Type B pancreatic cell (in vitro differentiated cells): ENCODE measurements at places on chromosomes 1 and 21. TPM values are rescaled to one million over a fixed set of nuclear protein-coding genes. Genes with fewer than 3 reads are reported as not detected.

GRCh38 chr1:18926315-18927081 lies 24.1 kb upstream of the ALDH4A1 start:
- no peak for DNase-seq

- DNase-seq, result peak; percentile 67
Observed at GRCh38 chr21:45994759-45995685, 13.5 kb downstream of the COL6A1 start.

GRCh38 chr1:39625009-39625408 lies 14.4 kb downstream of the HEYL start:
- DNase-seq, result no peak

OLIG2 gene
- 1.4 TPM in 1 of 2 replicates, not detected in the other for total RNA-seq

PADI2 gene
- total RNA-seq, result 3.5 and 5.6 TPM in 2 replicates
